ENCODE measurements at places on chromosomes 7 and 10.

DNA sequence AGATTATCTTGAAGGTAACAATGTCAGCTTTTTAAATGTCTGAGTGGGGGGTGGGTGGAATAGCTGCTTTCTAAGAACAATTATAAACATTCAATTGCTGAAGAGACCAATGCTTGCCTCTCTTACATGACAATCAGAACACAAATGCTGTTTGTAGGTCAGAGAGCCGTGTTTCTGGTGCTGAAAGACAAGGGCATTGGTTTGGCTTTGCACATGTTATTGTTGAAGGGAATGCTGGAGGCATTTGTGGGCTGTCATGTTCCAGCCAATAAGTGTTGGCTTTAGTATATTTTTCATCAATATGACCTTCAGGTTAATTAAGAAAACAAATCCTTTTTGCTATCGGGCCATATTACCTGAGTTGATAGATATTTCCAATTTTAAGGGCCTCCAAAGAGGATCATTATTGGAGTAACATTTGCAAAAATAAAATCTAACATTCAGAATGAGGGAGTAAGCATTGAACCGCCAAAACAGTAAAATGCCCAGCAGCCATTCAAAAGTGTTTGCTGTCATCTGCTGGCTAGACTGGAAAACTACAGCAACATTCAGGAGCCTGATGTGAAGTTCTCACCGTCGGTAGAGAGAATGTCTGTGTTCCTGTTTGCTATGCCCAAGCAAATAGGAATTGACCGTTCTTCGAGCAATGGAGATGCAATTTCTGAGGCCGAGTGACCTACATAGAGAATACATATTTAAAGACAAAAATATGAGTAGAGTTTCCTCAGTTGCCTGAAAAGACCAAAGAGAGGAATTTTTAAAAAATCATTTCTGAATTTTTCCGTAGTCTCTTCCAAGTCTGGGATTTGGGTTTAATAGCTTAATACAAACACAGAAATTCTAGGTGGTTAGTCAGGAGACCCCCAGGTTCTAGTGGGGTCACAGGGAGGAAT is 118.9 kb downstream of the APBB1IP start:
- DNase-seq, result no peak

DNA sequence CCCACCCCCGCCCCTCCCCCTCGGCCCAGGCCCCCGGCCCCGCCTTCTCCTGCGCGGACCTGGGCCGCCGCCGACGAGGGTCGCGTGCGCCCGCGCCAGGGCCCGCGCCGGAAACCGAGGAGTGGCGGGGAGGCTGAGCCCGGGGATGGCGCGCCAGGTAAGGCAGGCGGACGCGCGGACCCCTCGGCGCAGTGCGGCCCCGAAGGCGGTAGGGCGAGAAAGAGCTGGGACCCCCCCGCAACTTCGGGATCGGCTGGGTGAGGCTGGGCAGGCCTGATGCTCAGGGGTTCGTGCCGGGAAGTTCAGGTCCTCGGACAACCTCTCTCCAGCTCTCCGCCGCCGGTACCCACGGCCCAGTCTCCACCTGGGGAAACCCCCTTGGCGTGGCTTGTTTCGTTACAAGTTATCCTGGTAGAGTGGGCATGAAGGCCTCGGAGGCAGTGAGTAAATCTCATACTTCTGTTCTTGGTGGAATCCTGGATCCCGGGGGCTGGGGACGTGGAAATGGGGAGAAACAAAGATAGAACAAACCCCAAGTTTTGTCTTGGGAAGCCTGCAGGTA is 58.4 kb downstream of the ZNF467 start:
- DNase-seq, result no peak

DNA sequence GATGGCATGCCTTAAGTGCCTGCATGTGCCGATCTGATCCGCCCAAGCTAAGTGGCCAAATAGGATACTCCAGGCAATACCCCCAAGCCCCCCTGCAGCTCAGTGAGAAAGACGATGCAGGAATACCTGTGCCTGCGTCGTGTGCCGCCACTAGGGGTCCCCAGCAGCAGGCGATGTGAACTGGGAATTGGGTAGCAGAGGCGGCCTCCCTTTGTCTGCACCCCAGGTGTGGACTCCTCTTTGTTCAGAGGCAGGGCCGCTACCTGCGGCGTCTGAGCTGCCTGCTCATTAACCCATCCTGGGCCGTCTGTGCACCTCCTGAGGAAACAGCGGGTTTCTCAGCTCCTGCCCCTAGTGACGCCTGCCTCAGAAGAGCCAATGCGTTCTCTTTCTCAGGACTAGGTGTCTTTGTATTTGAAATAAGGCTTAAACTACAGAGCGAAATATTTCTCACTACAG is 4.8 kb upstream of the CHN2 start:
- no peak for DNase-seq

DNA sequence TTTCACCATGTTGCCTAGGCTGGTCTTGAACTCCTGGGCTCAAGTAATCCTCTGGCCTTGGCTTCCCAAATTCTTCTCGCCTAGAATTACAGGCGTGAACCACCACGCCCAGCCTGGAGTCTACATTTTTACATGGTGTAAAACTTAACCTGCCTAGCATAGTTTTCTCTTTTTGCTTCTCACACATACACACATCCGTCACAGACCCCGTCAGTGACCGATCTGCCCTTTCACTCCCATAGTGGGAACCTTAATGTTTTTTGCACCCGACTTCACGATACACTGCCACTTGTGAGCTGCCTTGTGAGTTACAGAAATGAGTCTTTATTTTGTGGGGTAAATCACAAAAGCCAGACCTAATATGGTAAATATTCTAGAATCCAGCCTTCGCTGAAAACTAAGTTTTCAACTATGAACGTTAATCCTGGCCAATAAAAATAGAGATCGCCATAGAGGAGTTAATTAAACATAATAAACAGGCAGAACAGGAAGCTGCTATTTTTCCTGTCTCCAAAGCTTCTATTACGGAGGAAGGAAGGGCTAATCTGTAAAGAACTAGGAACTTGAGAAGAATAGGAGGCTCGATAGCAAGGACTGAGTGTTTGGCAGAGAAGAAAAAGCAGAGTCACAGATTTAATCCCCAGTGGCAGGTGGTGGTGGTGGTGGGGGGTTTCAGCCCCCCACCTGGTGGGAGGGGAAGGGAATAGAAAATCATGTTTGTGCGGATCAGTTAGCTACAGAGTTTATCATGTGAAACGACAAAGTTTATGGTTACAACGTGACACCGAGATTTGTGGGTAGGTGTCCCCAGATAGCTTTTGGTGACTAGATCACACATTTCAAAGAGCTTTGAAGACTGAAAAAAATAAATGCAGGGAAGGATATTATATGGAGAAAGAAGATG is 14.7 kb upstream of the FAM171A1 start:
- DNase-seq, result no peak

- DNase-seq, result no peak
These were observed 957 bp upstream of the ANKRD2 start for GRCh38 chr10:97571622-97572021.

DNA sequence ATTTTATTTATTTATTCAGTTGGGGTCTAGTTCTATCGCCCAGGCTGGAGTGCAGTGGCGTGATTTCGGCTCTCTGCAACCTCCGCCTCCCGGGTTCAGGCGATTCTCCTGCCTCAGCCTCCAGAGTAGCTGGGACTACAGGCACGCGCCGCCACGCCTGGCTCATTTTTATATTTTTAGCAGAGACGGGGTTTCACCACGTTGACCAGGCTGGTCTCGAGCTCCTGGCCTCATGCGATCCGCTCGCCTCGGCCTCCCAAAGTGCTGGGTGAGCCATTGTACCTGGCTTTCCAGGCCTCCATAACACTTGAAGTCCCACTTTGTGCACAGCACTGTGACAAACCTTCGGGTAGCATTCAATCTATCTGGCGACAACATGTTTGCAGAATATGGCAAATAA is 1.0 kb upstream of the DCLRE1C start:
- DNase-seq, result no peak

GRCh38 chr10:69731698-69732097 is 70.0 kb upstream of the COL13A1 start:
- DNase-seq, result no peak

DNA sequence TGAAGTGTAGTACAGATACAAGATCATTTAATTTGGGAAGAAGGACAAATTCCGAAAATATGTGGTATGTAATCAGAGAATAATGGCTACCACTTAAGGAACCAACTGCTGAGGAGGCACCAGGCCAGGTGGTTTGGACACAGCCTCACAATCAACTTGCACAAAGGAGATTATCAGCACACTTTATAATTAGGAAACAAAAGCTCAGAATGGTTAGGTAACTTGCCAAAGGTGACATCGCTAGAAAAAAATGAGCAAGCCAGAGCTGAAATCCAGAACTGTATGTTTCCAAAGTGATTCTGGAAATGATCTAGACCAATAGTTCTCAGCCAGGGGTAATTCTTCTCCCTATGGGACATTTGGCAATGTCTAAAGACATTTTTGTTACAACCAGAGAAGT is 36.6 kb downstream of the ERCC6 start:
- no peak for DNase-seq

- no peak for DNase-seq
These were observed 244.0 kb downstream of the EBF3 start for GRCh38 chr10:129719889-129720590.

- DNase-seq, result peak; percentile 29
These were observed 95.0 kb upstream of the DDC start for GRCh38 chr7:50660040-50660829.

DNA sequence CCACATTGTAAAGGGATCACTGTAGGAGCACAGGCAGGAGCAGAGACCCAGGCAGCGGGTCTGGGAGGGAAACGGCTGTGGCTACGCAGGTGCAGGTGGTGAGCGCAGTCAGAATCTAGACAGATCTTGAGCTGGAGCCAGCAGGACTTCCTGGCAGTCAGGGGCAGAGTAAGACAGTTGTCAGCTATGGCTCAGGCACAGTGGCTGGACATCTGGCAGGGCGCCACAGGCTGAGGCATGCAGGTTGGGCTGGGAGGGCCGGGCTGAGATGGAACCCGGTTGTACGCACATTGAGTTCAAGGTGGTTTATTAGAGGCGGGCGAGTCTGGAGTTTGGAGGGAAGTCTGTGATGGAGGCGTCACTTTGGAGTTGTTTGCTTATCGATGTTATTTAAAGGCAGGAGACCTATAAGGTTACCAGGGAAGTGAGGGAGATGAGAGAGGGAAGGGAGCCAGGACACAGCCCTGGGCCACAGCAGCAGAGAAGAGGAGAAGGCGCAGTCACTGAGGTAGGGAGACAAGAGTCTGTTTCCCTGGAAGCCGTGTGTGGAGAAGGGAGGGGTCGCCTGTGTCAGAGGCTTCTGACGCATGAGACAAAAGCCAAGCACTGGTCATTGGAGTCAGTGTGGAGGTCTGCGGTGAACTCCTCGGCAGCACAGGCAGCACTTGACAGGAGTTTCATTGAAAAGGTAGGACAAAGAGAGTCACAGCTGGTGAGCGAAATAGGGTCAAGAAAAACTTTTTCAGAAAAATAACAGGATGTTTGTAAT is 73.8 kb downstream of the LANCL2 start:
- DNase-seq, result no peak

- no peak for DNase-seq
These were observed 62.7 kb upstream of the CREB5 start for GRCh38 chr7:28349637-28350036.

DNA sequence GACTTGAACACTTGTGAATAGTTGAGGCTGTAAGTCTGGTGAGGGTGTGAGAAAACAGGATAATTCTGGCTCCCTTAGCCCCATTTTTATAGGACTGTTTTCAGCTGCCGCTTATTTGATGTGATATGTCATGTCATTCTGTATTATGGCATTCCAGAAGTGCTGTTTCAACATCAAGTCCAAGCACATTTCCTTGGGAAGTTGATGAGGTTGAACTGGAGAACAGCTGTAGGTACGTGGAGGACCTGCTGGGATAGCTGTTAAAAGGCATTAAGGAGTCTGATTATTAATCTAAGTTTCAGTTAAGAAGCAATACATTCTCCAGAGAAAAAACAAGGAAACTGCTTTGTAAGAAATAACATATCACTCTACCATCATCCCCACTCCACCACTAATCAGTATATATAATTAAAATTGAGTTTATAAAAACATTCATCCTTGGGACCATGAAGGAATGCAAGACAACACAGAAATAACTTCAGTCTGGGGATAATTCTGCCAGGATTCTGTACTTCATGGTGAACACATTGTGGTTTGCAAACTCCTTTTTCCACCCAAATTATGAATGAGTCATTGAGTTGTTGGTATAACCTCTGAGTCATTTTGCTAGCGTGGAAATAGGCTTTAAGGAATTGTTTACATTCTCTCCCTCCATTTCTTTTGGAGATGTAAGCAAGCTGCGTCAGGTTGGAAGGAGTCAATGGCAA is 39.9 kb upstream of the TMEM229A start:
- DNase-seq, result no peak

- DNase-seq, result no peak
These were observed 211.2 kb downstream of the C7orf25 start for GRCh38 chr7:42700406-42701327.

GRCh38 chr7:30027740-30028215 is 434 bp upstream of the PLEKHA8 start:
- no peak for DNase-seq

DNA sequence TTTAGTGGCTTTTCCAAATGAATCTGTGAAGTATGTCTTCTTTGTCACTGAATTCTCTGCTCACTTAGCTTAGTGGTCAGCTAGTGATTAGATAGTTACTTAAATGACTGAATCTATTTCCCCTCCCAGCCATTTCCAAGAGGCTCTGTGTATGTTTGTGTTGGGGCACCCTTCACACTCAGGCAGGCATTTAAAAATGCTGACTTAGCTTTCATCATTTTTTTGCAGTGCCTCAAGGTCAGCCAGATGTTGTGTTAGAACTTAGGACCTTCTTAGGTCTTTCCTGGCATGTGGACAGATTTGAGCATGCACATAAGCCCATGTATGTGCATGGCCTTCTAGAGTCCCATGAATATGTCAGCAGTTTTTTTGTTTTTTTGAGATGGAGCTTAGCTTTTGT is 25.4 kb upstream of the HHEX start:
- DNase-seq, result no peak

DNA sequence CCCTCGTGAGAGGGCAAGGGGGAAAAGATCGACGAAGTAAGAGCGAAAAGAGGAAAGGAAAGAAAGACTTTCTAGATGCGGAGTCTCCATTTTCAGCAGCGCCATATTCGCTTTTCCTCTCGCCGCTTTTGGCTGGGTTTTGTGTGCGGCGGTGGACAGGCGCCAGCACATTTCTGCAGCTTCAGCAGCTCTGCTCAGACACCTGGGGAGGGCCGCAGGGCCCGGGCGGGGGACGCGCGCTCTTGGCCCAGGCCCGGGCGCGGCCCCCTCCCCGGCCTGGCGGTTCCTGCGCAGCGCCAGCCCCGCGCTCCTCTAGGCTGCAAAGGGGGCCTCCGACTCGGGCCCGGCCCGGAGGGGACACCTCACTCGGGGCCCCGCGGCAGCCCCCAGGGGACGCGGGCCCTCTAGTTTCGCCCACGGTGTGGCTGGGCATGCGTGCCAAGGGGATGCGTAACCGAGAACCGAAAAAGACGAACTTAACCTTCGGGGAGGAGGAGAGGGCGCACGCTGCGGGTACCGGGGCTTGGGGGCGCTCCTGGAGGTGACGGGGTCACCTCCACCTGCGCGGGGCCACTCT is 34.5 kb upstream of the EBLN1 start:
- peak; percentile 8 for DNase-seq

- no peak for DNase-seq
These were observed 651 bp upstream of the ARPC1A start for GRCh38 chr7:99325001-99325493.

All from stimulated activated CD8-positive, alpha-beta memory T cell treated with anti-CD3 and anti-CD28 coated beads, Interleukin-2, amount 100 ng/mL, for 1 hour (primary cell).